Stimulated activated CD4-positive, alpha-beta T cell treated with anti-CD3 and anti-CD28 coated beads, Interleukin-2, amount 100 ng/mL, for 24 hours (primary cell): ENCODE measurements at places on chromosomes 7 and 10.

DNA sequence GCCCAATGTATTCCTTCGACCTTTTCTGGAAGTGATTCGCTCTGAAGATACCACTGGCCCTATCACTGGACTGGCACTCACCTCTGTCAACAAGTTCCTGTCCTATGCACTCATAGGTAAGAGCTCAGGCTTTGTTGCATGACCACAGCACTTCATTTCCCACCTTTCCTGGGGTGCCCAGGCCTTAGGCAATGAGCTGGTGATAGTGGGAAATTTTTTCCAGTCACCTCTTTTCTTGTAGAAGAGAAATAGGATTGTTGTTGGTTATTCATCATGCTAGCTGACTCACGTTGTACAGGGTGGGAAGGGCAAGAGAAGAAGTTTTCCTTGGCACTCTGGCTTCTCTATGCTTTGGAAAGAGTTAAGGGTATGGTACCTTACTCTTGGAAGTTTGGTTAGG lies 51.4 kb upstream of the NFKB2 start:
- DNase-seq: no peak

GRCh38 chr7:67847092-67847787 lies 850.6 kb downstream of the TYW1 start:
- no peak for DNase-seq

- DNase-seq: no peak
Measured at GRCh38 chr7:52233248-52233647, 802.2 kb upstream of the POM121L12 start.

GRCh38 chr10:126397640-126398382 lies 9.5 kb upstream of the ADAM12 start:
- no peak for DNase-seq

GRCh38 chr10:57638411-57638810 lies 629.3 kb downstream of the IPMK start:
- DNase-seq: no peak

DNA sequence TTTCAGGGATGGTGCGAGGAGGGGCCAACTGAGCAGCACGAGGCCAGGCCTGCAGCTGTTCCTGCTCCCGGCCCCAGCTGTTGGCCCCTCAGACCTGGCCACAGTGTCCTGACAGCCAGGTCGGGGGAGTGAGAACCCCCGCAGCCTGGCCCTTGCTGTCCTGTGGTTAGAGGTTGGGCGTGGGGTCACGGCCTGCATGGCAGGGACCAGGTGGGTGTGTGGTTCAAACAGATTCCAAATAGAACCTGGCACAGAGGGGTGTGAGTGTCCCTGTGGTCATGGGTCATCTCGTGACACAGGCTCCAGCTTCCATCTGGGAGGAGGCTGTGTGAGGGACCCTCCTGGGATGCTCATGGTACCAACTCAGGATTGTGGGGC lies 10.3 kb downstream of the NPTX2 start:
- DNase-seq: no peak

DNA sequence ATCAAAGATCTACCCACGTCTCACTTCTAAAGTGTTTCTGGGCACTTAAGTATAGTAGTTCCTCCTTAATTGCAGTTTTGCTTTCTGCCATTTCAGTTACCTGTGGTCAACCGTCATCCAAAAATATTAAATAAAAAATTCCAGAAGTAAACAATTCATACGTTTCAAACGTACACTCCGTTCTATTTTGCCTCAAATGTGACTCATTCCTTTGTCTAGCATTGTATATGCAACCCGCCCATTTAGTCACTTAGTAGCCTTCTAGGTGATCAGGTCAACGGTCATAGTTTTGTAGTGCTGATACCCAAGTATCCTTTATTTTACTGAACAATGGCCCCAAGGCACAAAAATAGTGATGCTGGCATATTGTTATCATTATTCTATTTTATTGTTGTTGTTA lies 33.8 kb downstream of the HGF start:
- DNase-seq: no peak

DNA sequence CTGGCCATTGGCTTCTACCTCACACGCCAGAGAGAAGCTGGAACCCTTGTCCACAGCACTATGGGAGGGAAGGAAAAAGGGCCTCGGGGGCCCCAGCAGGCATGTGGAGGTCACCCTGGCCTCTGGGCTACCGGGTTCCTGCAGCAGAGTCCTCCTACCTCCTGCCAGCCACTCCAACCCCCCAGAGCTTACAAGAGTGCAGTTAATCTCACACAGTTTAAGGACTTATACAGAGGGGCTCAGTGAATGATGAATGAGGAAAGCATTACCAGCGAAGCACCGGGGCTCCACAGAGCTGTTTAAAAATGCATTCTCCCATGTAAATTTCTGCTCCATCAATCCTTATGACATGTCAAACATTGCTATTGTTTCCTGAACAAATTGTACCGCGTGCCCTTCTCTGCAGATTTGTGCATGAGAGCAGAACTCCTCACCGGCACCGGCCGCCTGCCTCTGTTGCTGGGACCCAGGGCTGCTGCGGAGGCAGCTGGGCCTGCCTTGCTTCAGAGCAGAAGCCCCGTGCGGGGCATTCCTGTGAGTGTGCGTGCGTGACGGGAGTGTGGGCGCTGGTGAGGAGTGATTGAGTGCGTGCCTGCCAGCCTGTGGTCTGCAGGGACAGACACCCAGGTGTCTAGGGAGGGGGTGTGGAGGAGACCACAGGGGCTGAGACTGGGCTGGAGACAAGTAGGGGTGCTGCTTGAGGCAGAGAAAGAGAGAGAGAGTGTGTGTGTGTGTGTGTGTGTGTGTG lies 52.8 kb downstream of the C10orf105 start:
- no peak for DNase-seq

DNA sequence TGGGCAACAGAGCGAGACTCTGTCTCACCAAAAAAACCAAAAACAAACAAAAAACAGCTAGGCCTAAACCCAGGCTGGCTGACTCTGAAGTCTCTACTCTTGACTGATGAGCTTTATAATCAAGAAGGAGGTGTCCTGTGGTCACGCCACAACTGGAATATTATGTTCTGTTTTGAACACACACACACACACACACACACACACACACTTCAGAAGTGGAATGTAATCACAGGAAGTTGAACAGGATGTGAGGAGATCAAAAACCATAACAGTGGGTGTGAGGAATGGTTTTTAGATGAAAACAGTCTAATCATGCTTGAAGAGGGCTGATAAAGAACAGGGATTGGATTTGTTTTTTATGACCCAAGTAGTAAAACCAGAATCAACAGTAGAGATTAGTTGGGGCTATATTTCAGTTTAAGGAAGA lies 51.1 kb upstream of the IL6 start:
- DNase-seq: peak; percentile 39

GRCh38 chr10:88071879-88072278 lies 208.5 kb downstream of the PTEN start:
- DNase-seq: no peak

DNA sequence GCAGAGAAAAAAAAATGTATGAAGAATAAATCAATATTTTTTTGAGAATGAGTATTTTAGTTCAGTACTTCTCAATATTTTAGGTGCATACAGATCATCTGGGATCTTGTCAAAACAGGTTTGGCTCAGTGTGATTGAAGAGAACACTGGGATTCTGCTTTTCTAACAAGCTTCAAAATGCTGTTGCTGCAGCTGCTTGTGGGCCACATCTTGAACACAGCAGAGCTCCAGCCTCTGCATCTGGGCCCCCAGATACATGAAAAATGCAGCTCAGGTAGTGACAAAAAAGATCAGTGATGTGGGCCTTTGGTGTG lies 1177.1 kb upstream of the C7orf33 start:
- no peak for DNase-seq

- no peak for DNase-seq
Measured at GRCh38 chr7:94571816-94572215, 62.2 kb downstream of the CASD1 start.

GRCh38 chr10:130463104-130463875 lies 327.1 kb downstream of the GLRX3 start:
- DNase-seq: no peak

GRCh38 chr7:78125884-78126283 lies 327.3 kb downstream of the PHTF2 start:
- no peak for DNase-seq

DNA sequence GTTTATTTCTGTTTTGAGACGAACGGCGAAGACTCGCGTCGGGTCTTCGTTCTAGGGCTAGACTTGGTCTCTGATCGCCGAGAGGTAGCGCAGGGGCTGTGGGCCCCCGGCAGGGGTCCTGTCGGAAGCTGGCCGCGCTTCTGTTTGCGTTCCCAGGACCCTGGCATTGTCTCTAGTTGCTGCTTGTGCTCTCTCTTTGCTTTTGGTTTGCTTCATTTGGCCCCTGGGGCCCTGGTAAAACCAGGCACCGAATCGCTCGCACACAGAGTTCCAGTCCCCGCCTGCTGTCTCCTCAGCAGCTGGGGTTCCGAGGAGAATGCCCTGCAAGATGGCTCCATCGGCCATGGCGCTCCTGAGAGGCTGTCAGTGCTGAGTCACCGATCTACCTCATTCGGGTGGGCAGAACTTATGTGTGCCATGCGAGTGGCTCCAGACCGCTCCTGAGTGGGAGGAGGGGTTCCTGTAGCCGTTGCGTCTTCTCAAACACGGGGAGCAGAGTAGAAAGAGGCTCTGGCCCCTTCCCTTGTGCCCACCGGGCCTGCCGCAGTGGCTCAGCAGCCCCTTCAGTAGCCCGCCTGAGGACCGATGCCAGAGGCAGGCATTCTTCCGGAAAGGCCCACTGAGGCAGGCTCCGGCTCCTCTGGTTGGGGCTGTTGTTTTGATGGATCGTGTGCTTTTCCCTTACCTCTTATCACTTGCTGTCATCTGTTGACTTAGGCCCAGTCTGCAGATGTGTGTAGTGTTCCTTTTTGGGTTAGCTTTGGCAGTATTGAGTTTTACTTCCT lies 826 bp downstream of the CHPF2 start:
- peak; percentile 81 for DNase-seq
